LHCN-M2 (cell line): ENCODE measurements at places on chromosomes 7 and 10. TPM values are rescaled to one million over a fixed set of nuclear protein-coding genes. Genes with fewer than 3 reads are reported as not detected.

DNA sequence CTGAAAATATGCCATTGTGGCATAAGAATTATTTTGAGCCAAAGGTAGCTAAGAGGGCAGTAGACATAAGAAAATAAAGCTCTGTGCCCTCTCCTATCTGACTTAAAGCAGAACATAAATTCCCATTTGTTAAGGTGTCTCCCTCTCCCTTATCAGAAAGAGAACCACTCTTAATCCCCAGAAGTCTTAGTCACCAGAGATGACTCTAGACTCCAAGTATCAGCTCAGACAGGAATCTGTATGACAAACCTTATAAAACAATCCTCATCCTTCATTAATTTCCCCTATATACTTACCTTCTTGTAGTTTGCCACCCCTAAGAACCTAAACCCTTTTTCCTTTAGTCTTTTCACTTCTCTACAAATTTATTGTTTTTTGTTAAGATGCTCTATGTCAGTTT, 21.8 kb upstream of the PIP4K2A start:
- DNase-seq: peak; percentile 16

- DNase-seq: no peak
Observed at GRCh38 chr7:125358551-125359167, 429.0 kb upstream of the POT1 start.

GRCh38 chr7:139495580-139496125, 12.2 kb upstream of the KLRG2 start:
- DNase-seq: no peak

- no peak for DNase-seq
Observed at GRCh38 chr7:98137826-98138151, 31.1 kb downstream of the LMTK2 start.

GRCh38 chr7:131839967-131840690, 283.7 kb upstream of the PODXL start:
- no peak for DNase-seq

The CYP26C1 gene
- not detected in 2 replicates for total RNA-seq

The NRAP gene
- 0.06 TPM in 1 of 2 replicates, not detected in the other for total RNA-seq

The RNF32 gene
- 2.8 and 4.1 TPM in 2 replicates for total RNA-seq

The CNPY1 gene
- total RNA-seq: not detected in 2 replicates
